ENCODE measurements at places on chromosomes 1 and 21.

DNA sequence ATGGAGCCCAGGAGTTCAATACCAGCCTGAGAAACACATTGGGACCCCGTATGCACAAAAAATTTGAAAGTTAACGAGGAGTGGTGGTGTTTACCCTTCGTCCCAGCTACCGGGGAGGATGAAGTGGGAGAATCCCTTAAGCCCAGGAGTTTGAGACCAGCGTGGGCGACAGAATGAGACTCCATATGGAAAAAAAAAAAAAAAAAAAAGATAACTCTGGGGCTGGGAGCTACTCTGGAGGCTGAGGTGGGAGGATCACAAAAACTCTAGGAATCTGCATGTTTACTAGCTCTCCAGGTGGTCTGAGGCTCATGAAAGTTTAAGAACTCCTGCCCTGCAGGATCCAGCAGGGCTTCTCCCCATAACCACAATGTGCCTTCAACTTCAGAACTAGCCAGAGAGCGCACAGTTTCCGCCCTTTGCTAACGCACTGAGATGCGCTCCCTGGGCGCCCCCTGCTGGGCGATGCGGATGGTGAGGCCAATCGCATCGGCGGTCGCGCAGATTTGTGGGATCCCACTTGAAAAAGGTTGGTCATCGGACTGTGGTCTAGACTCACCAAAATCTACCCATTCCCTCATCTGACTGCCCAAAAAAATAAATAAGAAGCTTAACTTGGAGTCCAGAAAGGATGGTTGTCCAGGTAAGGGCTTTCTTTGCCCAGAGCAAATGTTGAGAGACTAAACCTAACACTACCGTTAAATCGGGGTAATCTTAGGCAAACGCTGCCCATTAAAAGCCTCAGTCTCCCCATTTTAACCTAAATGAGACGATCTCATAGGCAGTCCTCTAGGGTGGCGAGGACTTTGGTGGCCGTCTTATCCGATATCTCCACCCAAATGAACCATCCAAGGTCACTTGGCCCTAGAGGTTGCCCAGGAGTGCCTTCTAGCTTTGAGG, 8.8 kb downstream of the ZNF683 start:
- peak; percentile 84 for DNase-seq

- no peak for DNase-seq
Observed at GRCh38 chr1:246155923-246156322, 351.2 kb downstream of the SMYD3 start.

DNA sequence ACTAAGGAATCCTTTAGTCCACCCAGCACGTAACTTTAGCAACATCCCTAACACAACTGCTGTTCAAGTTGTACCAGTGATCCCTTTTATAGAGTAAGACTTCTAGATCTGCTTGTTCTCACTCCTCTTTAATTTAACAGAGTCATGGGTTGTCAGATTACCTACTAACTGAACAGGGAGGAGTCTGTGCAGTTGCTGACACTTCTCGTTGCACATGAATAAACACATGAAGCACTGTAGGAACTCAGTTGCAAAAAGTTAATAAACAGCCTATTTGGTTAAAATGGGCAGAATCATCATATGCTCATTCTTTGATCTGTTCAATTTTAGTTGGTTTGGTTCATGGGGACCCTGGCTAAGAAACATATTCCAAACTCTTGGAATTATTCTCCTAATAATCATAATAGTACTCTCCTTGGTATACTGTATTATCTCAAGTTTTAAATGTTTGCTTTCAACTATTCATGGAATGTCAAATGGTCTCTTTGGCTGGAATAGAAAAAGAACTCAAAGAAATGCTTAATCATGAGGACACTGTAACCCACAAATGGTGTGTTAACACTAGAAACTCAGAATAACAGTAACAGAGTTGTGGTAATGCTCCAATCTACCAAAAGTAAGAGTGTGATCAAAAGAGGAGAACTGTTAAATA, 15.6 kb downstream of the PLPPR5 start:
- no peak for DNase-seq

GRCh38 chr1:71561206-71561605, 480.4 kb upstream of the ZRANB2 start:
- no peak for DNase-seq

DNA sequence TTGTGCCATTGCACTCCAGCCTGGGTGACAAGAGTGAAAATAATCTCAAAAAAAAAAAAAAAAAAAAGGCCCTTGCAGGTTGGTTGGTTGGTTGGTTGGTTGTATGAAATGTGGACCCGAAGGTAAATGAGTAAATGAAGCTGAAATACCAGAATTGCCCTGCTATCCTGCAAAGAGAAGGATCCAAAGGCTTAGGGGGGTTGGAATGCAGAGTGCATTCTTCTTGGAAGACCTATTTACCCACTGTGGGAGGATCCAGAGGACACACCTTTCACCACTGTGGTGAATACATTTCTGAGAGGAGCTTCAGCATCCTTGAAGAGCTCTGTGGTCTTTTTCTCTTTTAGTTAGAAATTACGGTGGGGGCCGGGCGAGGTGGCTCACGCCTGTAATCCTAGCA, 28.7 kb upstream of the EIF4G3 start:
- DNase-seq = no peak

Measured in stimulated activated CD4-positive, alpha-beta T cell treated with anti-CD3 and anti-CD28 coated beads, Interleukin-12 subunit alpha, Interleukin-12 subunit beta, amount 100 ng/mL, for 4 hours (primary cell).